ENCODE measurements at places on chromosomes 16 and 17.
A peak's percentile ranks its signal among the peaks of the same experiment; 100 is the strongest.

DNA sequence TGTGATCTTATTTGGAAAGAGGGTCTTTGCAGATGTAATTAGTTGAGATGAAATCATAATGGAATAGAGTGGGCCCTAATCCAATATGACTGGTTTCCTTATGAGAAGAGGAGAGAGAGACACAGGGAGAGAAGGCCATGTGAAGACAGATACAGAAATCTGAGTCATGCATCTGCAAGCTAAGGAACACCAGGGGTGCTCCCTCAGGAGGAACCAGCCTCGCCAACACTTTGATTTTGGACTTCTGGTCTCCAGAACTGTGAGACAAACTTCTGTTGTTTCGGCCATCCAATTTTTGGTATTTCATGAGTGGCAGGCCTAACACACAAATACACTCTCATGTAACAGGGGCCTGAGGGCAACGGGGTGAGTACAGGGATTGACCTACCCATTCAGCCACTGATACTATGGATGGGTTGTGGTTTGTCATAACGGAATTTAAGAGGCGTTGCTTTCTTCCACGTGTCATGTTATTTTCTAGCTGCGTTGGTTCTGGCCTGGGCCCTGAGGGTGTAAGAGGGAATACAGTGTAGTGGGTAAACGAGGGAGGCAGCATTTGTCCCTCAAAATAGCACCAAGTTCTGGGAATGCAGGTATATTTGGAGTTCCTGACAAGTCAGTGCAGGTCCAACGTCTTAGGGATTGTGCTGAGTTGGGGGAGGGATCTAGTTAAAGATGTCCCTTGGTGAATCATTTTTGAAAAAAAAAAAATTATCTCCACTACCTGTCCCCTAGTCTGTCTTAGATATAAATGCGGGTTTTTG, 17.7 kb downstream of the PLCG2 start:
- no peak for DNase-seq

DNA sequence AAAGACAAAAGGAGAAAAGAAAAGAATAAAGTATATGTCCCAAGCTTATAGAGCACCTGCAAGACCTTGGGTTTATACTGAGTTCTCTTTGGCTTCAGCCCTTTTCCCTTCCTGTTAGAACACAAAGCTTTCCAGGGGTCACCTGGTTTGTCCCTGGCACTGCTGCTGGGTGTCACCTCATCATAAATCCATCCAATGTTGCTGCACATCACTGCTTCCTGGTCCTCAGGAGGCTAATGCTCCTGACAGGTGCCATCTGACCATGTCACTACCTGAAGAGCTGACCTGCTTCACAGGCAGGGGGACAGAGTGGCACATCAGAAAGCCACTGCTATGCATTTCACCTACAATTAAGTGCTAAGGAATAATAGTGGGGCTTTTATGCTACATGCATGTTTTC, 164.6 kb upstream of the ELAC2 start:
- no peak for DNase-seq

DNA sequence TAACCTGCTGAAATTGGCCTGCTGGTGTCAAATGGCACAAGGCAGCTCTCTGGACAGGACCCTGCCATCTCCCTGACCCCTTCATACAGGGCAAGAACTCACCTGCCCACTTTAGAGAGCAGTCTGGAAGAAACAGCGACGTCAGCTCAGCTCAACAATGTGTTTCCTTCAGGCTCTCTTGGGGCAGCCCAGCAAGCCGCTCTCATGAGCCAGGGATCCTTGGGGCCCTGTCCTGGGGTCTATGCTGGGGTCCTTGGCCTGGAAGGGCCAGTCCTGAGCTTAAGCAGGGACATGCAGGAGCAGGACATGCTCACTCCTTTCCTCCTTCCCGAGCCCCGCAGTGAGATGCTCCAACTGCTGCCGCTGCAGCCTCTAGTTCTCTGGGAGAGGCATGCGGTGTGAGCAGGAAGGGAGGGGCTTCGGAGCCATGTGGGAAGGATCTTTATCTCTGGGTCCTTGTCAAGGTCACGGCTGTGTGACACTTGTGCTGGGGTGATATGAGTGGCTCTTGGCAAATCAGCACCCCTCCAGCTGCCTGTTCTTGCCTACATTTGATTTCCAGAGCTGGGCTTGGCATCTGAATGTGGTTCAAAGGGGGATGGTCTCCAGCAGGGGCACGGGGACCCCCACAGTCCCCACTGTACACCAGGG, 3.4 kb downstream of the C1QTNF1 start:
- DNase-seq = no peak

DNA sequence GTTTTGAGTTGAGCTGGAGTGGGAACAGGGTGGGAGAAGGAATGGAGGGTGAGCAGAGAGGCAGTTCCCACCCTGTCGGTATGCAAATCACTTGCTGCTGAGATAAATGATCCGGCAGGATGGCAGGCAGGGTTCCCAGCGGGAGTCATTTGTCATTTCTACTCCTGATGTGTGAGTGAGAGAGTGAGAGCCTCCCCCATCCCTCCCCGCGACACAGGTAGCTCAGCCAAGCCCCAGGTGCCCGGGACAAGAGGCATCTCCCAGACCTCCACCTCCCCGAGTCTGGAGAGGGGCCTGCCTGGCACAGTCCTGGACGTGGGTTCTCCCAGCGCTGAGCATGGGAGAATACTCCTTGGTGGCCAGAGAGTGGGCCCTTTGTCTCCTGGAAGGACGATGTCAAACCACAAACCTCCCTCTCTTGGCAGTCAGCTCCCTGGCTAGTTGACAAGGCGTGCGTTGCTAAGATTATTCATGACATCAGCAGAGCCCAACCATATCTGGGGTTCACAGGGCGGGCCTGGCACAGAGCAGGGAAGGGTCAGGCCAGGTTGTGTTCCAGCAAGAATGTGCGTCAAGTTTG, 33.7 kb upstream of the TNRC6C start:
- no peak for DNase-seq

DNA sequence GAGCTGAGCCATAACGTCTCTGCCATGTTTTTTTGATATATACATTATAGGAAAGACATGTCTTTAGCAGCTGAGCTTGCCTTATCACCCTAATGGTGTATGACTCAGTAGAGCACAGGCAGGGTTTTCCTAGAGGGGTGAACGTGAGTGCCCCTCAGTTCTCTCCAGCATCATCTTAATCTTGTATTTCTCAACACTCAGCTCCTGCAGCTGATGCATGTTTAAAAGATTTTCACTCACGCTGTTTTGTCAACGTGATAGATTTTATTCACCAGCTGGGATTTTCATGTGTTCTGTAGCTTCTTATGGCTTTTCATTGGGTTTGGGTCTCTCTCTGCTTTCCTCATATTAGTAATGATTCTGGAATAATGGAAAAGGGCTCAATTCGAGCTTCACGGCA, 186.0 kb upstream of the PMFBP1 start:
- no peak for DNase-seq

DNA sequence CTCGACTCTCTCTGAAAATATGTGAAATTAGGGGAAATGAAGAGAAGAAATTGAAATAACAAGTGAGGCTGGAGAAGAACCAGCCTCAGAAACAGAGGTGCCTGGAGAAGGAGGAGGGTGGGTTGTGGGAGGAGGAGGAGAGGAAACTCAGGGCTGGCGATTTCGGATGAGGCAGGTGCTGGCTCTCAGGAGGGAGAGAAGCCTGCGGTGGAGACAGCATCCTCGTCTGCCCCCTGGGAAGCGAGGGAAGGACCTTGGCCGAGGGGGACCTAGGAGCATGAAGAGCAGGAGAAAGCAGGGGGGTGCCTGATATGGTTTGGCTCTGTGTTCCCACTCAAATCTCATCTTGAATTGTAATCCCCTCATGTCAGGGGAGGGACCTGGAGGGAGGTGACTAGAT, 264.7 kb upstream of the TNRC6C start:
- no peak for DNase-seq

GRCh38 chr17:60049936-60050335, 28.8 kb downstream of the HEATR6 start:
- DNase-seq = no peak

DNA sequence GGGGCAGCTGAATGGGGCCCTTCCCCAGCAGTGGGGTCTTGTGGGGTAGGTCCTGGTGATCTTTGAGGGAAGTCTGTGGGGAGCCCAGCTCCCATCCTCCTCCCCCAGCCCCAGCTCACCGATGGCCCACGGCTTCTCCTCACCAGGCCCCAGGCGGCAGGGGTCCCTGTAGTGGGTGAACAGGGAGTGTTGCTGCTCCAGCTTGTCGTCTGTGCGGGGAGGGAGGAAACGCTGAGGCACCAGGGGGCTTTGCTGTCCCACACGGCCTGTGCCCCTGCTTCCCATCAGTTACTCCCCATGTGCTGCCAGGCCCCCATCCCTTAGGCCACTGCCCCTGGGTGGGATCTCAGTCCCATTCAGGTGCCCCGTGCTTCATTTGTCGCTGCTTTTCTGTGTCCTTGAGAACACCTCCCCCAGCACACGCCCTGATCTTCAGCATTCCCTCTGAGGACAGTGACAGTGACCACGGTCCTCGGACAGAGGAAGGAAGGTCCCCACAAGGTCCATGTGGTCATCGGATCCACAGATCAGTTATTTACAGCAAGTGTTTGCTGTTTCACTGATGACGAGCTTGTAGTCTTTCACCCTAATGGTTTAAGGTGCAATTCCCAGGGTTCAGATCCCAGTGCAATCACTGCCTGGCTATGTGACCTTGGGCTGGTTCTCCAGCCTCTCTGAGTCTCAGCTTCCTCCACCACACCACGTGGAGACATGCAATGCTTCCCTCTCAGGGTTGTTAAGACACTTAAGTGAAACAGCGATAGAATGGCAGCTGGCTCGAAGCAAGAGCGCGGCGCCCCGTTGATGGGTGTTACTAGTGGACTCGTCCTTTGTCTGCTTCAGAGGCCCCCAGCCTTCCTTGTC, 53.1 kb downstream of the PRMT7 start:
- DNase-seq = no peak

DNA sequence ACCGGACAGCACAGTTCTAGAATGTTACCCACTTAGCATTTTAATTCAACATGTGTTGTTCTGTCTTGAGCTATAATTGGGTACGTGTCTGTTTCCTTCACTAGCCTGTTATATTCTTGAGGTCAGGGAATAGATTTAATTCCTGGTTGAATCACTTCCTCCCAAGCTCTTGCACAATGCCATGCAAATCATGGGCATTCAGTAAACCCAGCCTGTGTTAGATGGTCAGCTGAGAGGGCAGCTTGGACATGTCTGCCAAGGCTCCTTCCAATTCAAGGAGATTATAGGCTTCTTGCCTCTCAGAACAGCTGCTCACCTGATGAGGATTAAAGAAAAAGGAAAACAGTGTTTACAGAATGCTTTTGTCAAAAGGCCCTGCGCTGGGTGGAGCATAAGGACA, 12.6 kb downstream of the C1QTNF1 start:
- no peak for DNase-seq

DNA sequence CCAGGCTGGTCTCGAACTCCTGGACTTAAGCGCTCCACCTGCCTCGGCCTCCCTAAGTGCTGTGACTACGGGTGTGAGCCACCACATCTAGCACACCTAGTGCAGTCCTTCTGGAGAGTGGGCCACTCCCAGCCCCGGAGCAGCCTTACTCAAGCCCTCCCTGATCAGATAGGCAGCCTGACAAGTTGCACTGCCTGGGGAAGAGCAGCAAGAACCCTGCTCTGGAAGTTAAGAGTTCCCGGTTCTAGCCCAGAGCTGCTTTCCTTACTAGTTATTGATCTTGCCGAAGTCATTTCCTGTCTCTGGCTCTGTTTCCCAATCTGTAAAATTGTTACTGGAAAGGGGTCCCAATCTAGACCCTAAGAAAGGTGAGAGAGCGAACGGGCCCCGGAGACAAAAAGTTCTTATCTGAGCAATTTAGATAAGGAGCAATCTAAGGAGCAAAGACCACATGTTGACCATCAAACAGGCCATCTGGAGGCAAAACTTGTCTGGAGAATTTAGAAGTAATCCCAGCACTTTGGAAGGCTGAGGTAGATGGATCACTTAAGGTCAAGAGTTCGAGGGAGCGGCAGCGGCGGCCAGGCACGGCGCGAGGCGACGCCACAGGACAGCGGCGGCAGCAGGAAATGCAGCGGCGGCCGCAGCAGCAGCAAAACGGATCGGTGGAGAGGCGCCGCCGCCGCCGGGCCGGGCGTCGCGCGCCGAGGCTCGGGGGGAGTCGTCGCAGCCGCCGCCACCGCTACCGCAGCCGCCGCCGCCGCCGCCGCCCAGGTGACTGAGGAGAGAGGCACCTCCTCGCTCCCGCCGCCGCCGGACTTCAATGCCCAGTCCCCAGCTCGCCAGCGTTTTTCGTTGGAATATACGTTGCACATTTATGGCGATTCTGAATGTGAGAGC, 4.3 kb upstream of the NAGLU start:
- no peak for DNase-seq

DNA sequence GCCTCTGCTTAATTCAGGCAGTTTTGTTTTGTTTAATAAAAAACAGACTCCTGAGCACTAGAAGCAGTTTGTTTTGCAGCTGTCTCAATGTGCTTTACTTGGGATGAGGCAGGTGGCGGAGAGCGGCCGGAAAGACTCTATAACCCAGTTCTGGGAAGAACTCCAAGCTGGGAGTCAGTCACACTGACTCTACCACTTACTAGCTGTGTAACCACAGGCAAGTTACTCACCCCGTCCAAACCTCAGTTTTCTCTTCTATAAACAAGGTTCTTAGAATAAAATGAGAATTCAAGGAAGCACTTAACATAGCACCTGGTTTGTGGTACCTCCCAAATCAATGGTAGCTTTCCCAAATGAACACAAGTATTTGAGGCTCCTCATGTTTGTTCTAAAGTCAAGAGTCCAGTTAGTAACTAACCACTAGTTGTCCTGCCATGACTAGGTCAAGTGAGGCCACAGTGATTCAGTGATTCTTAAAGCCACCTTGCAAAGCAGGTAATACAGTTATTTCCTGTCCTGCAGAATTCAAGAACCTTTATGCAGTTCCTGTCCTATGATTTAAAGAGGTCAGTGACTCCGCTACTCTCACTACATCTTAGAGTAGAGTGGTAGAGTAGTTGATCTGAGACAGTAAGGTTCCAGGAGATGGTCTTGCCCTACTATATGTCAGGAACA, 2.7 kb downstream of the TXNDC17 start:
- DNase-seq = no peak

DNA sequence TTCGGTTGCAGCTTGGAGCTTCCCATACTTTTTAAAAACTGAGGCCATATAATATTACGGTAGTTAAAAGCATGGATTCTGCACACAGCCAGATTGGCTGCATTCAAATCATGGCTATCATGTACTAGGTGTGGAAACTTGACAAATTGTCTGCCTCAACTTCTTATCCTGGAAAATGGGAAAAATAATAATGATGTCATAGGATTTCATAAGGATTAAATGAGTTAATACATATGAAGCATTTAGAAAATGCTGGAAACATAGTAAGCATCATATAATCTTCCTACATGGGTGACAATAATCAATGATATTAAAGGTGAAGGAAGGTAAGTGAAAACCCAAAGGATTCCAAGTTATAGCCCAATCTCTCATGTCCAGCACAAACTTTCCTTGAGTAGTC, 588.5 kb upstream of the HSBP1 start:
- no peak for DNase-seq

DNA sequence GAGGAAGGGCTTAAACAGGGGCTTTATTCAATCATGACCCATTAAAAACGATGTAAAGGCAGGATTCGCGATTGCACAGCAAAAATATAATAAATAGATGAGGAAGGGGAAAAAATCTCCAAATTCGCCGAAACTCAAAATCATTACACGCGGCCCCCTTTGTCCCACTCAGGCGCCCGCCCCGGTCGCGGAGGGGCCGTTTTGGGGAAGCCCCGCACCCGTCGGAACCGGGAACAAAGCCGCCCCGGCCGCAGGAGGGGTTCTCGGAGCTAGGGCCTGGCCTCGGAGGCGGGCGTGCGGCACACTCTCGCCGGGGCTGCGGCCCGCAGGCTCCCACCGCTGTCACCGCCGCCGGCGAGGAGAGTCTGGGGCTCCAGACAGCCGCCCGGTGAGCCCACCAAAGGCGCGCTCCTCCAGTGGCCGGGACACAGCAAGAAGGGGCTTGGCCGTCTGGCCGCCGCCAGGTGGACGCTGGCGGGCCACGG, 521 bp downstream of the C16orf87 start:
- peak; percentile 24 for DNase-seq

- no peak for DNase-seq
These were observed 79.7 kb downstream of the KSR1 start for GRCh38 chr17:27535975-27536374.
